ENCODE measurements at places on chromosomes 12 and 14.

GRCh38 chr12:1855241-1855640 lies 34.9 kb downstream of the LRTM2 start:
- DNase-seq: no peak

- no peak for DNase-seq
Observed at GRCh38 chr14:89658977-89659670, 242.1 kb upstream of the FOXN3 start.

DNA sequence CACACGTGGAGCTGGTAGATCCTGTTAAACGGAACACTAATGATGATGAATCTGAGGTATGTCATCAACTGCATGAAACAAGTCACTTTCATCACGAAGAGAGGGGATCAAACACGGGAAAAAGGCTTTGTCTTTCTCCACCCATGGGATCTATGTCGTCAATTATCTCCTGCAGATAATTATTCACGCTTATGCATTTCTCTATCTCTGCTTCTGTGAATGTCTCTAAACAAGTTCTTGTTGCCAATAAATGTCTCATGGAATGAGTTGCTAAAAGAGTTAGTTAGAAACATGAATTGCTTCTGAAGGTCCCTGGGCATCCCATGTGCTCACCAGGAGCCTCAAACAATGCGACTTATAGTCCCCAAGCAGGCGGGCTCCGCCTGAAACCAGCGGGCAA lies 1228.2 kb upstream of the TMEM132C start:
- DNase-seq: no peak

GRCh38 chr12:53867216-53868012 lies 71.2 kb upstream of the HOXC13 start:
- DNase-seq: no peak

DNA sequence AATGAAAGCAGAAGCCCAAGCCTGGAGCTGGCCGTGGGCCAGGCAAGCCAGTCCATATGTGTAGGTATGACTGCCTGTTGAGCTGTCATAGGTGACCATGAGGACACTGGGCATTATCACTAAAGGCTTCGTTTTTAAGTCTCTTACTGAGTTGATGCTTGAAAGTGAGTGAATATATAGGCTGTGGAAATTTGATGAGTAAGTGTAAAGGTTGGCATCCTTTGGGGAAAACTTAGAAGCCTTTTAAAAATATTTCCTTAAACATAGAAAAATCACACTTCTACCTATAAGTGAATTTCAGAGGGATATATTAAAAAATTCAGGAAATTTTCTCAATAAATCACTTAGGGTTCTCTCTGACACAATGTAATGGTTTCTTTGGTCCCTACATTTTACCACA lies 396.5 kb downstream of the FOXG1 start:
- DNase-seq: no peak

- peak; percentile 4 for DNase-seq
Observed at GRCh38 chr14:59055439-59056045, 132.9 kb upstream of the DAAM1 start.

DNA sequence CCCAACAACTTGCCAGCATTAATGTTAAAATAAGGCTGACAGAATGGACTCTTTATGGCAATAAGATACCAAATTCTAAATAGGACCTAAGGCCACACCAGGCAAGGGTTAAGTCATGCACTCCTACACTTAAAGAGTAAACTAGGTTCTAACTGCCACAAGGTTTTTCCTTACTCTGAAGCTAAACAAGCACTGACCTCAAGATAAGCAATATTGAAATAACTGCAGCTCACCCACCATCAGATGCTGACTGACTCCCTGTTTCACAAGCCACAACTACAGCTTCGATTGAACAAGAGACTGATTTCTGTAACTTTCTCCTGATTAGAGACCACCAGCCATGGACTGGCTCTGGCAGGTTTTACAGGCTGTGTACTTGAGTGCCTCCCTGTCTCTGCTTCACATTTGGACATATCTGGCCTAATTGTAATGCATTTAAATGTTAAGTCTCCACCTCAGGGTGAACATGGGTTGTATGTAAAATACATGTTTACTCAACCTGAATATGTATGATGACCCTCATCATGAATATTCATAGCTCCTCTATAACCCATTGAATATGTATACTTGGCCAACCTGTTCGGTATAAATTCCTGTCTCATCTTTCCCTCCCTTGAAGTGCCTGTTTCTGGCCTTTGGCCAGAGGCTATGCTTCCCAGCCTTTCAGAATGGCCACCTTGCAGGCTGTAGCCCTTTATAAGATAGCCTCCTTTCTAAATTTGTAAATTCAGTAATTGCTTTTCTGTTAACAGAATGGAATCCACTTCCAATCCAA lies 70.5 kb upstream of the DAAM1 start:
- no peak for DNase-seq

DNA sequence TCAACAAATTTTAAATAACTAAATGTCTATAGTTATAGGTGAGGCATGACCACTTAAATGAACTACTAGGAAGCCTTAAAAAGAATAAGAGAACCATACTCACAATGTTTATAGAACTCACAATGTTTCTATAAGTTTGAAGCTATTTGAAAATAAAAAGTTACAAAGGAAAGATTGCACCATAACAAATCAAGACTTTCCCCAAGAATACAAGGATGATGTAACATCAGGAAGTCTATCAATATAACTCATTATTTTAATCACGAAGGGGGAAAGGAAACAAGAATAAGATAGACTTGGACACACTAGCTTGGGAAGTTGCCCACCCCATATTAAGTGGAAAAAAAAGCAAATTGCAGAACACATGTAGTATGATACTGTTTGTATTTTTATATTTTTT lies 26.9 kb downstream of the TMEM233 start:
- DNase-seq: no peak

- DNase-seq: no peak
Observed at GRCh38 chr12:12323118-12323517, 26.9 kb downstream of the MANSC1 start.

DNA sequence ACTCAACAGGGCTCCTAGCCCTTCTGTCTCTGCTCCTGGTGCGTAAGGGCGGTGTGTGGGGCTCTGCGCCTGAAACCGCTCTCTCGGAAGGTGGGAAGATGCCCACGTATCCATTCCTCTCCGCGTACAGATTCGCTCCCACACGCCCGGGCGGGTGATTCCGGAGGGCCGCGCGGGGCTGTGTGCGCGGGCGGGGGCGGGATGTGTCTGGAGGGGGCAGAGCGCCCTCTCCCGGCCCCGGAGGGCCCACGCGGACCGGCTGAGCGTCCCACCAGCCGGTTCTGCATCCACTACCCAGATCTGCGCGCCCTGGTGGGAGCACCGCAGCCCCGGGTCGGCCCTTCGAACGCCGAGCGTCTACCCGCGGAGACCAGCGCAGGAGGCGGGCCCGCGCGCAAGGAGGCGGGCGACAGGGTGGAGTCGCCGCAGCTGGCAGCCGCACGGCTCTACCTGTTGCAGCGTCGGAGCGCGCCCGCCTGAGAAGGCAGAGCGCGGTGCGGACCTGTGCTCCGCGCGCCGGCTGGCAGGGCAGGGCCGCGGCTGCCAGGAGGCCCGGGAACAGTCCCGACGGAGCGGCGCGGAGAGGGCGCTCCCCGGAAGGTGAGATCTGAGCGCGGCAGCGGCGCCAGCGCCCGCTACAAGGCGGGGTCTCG lies 1.4 kb upstream of the KCNK13 start:
- peak; percentile 47 for DNase-seq

DNA sequence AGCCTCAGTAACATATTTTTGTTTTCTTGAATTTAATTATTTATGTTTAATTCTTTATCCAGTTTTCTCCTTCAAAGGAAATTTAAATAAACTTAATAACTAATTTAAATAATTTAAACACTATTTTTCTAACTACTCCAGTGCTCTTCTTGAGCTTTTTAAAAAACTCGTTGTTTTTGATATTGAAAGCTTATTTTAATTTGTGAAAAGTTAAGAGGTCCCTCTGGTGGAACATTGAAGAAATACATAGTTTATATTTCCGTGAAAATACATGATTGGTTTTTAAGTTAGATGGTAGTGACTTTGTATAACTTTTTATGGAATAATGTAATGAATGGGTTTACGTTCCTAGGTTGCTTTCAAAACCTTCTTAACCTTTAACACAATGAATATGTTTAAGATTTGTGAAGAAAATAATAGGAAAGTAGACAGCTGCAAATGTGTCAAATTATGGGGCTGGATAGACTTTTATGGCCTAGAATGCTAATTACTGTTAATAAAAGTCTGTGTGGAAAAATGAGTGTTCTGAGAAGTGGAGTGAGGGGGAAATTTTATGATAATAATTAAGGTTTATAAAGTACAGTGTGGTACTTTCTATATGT lies 45.9 kb upstream of the MSRB3 start:
- DNase-seq: no peak

- no peak for DNase-seq
Observed at GRCh38 chr12:131415781-131416180, 295.1 kb upstream of the SFSWAP start.

DNA sequence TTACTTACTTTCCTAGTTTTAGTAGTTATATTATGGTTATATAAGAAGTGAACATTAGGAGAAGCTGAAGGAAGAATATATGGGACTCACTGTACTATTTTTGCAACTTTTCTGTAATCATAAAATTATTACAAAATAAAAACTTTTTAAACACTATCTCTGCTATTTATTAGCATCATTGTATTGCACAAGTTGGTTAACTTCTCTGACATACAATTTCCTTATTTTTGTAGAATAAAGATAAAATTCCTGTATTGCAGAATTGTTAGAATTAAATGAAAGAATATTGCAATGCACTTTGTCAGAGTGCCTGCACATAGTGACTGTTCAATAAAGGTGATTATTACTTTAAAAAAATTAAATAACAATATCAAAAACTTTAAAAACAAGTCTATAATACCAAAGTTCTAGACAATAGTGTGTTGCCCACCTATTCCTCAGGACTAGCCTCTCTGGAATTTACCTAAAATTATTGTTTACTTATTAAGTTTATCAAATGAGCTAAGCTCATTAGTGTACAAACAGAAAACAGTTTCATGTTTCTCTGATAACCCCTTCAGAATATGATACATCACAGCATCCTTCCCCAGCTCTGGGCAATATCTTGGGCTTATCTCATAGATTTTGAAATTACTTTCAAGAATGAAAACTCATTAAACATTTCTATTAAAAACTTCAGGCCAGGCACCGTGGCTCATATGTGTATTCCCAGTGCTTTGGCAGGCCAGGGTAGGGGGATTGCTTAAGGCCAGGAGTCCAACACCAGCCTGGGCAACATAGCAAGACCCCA lies 77.4 kb upstream of the TMPO start:
- DNase-seq: no peak

DNA sequence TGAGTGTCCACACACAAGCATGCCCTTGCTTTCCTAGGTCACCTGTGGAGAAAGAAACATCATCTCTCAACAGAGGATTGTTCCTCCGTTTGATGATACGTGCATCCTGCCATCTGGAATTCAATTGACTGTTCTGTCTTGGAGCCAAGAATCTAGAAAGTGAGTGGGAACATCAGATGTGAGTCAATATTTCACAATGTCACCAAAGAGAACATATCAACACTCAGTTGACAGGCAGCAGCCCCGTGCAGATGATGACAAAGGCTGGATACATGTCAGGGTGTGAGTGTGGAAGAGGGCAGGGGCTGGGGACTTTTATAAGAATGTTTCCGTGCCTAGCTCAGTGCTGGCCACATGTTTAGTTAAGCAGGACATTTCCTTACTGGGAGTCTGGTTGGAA lies 76.1 kb downstream of the TBC1D30 start:
- no peak for DNase-seq

- no peak for DNase-seq
Observed at GRCh38 chr14:63361790-63362189, 43.1 kb upstream of the GPHB5 start.

DNA sequence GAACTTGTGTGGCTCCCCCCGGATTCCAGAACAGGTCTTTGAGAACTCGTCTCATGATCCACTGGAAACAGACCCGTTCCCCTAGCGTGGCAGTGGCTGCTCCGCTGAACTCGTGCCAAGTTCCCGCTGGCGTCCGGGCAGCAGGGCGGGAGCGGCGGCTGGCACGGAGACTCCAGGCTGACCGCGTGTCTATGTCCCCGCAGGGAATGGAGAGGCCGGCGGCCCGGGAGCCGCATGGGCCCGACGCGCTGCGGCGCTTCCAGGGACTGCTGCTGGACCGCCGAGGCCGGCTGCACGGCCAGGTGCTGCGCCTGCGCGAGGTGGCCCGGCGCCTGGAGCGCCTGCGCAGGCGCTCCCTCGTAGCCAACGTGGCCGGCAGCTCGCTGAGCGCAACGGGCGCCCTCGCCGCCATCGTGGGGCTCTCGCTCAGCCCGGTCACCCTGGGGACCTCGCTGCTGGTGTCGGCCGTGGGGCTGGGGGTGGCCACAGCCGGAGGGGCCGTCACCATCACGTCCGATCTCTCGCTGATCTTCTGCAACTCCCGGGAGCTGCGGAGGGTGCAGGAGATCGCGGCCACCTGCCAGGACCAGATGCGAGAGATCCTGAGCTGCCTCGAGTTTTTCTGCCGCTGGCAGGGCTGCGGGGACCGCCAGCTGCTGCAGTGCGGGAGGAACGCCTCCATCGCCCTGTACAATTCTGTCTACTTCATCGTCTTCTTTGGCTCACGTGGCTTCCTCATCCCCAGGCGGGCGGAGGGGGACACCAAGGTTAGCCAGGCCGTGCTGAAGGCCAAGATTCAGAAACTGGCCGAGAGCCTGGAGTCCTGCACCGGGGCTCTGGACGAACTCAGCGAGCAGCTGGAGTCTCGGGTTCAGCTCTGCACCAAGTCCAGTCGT lies 1.5 kb downstream of the APOLD1 start:
- DNase-seq: peak; percentile 77

DNA sequence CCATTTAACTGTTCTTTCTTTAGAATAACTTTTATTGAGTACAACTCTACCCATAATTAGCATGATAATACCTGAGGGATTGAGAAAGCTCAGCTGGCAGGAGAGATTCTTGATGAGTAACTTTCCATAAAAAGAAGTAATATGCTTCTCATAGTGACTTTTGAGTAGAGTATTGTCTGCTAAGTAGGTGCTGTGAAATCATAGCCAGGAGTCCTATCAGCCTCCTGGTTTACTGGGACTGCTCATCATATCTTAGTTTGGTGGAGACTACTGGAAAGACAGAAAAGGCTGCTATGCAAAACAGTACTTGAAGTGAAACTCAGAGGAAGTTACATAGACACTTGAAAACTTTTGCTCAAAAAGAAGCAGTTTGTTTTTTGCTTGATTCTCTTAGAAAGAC lies 113.3 kb upstream of the ATP2B1 start:
- no peak for DNase-seq

GRCh38 chr14:54685286-54685845 lies 118.4 kb downstream of the SAMD4A start:
- DNase-seq: no peak

GRCh38 chr12:45355730-45356129 lies 139.8 kb downstream of the ANO6 start:
- DNase-seq: no peak

GRCh38 chr12:69091442-69092017 lies 147.8 kb upstream of the CPSF6 start:
- DNase-seq: no peak

- no peak for DNase-seq
Observed at GRCh38 chr14:95722525-95723190, 8.7 kb upstream of the TCL1A start.

GRCh38 chr12:83318386-83319098 lies 631.8 kb downstream of the TMTC2 start:
- DNase-seq: no peak

- DNase-seq: no peak
Observed at GRCh38 chr12:53067074-53067992, 11.9 kb downstream of the SPRYD3 start.
